ENCODE measurements at places on chromosomes 4 and X.

DNA sequence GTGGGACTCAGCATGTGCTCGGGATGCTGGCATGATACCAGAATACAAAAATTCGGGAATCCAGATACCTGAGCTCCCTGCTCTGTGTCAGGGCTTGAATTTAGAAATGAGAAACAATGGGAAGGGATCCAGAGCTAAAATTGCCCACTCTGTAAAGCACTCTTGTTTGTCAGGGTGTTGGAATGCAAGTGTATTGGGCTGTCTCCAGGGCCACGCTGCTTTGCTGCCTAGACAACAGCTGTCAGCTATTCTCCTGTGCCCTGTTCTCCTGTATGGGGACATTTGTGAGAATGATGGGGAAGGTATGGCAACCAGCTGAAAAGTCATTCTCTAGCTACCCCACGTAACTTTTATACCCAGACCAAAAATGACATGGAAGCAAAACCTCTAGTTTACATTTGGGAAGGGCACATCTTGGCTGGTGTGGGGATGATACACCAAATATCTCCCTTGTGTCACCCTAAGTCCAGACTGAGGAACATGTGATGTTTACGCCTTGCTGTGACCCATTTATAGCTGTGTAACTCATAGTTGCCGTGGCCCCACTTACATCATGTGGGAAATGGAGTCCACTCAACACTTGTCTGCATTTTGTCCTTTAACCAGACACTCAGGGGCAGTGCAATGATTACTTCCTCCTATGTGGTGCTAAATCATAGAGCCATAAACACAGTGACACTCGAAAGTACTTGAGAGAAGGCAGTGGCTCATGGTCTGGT is 46.6 kb downstream of the SMPX start:
- no peaks in the 10 kb centered on the region for H3K27me3 ChIP-seq
- no peak overlapping the region for H3K27ac ChIP-seq
- DNase-seq, result no peak
- no peaks in the 10 kb centered on the region for H3K36me3 ChIP-seq
- H3K4me3 ChIP-seq, result no peak overlapping the region

- H3K36me3 ChIP-seq, result no peaks in the 10 kb centered on the region
- no peak for DNase-seq
Measured at GRCh38 chr4:24952667-24953066, 39.8 kb upstream of the CCDC149 start.

DNA sequence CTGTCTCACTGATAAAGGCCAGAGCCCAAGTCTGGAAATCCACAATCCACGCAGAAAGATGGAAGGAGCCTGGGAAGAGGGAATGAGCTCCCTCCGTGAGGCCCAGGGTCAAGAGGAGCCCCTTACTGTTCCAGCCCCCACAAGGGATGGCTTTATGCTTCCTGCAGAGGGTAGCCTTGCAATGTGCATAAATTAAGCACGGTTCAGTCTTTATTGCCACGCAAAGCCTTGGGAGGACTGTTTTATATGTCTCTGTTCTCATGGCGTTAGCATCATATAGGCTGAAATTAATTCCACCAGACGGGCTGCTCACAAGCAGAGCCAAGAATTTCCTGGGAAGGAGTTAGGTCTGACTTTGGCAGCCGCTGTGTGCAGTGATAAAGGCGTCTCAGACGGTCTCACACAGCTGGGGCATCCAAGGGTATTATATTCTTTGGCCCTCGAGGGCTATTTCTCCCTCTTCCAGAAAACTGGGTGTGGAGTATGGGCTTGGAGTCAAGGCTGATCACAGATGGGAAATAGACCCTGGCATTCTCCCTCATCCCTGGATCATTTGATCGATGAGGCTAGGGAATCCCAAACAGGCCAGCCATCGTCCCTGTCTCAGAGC is 38.5 kb downstream of the CYTL1 start:
- H3K36me3 ChIP-seq, result no peaks in the 10 kb centered on the region
- DNase-seq, result no peak
- no peak overlapping the region for H3K4me3 ChIP-seq
- no peaks in the 10 kb centered on the region for H3K27me3 ChIP-seq

- no peak for DNase-seq
- no peaks in the 10 kb centered on the region for H3K36me3 ChIP-seq
- H3K27ac ChIP-seq, result peak overlapping the region; percentile 84
- H3K27me3 ChIP-seq, result peaks cover 7% of the 10 kb centered on the region
- H3K4me3 ChIP-seq, result peak overlapping the region; percentile 59
Measured at GRCh38 chrX:10015355-10015722, 48.2 kb downstream of the CLDN34 start.

DNA sequence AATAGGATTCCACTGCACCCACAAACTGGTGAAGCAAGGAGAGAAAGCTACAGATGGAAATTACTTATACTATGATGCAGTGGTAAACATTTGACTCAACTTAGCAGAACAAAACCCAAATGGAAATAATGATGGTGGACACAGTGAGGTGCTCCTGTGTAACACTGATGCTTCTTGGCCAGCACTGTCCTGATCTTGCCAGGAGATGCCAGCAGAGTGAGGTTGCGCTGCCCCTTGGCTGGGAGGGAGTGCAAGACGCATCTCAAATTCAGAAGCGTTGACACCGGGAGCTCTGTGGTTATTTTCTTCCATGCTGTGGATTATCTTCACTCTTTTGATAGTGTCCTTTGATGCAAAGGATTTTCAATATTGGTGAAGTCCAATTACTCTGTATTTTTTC is 22.0 kb upstream of the ARSH start:
- no peak overlapping the region for H3K4me3 ChIP-seq
- H3K27ac ChIP-seq, result no peak overlapping the region
- no peak for DNase-seq
- H3K36me3 ChIP-seq, result no peaks in the 10 kb centered on the region

DNA sequence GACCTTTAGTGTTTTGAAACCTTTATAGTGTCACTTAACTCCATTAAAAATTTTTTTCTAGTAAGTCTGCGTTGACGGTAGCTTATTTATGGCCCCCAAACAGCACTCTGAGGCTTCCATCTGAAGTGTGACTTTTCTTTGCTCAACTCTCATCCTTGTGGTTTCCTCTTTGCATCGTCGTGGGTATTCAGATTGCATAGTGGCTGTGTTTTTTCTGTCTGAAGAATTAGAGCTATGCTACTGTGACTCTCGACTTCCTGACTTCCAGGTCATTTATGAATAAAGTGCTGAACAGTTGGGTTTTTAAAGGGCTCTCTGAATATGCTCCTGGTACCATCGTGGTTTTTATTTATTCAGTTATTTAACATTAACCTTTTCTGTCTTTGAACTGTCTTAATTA is 44.9 kb downstream of the JADE1 start:
- no peaks in the 10 kb centered on the region for H3K27me3 ChIP-seq
- no peak overlapping the region for H3K4me3 ChIP-seq
- H3K4me1 ChIP-seq, result no peaks in the 10 kb centered on the region
- H3K27ac ChIP-seq, result no peak overlapping the region

DNA sequence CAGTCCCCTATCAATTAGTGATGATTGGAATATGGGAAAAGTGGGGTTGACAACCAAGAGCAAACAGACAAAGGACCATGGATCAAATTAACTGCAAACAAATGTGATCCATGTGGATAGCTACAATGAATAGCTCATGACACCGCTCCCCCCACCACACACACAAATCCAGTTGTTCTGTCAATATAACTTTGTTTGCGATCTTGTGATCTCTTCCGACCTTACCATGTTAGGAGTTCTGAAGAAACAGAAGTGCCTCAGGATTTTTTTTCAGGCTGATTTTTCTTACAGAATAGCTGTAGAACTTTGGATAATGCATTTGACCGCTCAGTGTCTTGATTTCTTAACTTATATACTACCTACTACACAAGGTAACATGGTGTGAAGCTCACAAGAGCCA is 116.6 kb downstream of the SH2D1A start:
- no peaks in the 10 kb centered on the region for H3K36me3 ChIP-seq
- H3K27me3 ChIP-seq, result no peaks in the 10 kb centered on the region
- no peak overlapping the region for H3K27ac ChIP-seq
- no peaks in the 10 kb centered on the region for H3K4me1 ChIP-seq

- no peak overlapping the region for H3K27ac ChIP-seq
- H3K27me3 ChIP-seq, result no peaks in the 10 kb centered on the region
- peaks cover 78% of the 10 kb centered on the region for H3K4me1 ChIP-seq
- H3K4me3 ChIP-seq, result no peak overlapping the region
Measured at GRCh38 chrX:150572206-150572605, 3.8 kb downstream of the MTM1 start.
